ENCODE measurements at places on chromosomes 13 and 19.
A peak's percentile ranks its signal among the peaks of the same experiment; 100 is the strongest.

DNA sequence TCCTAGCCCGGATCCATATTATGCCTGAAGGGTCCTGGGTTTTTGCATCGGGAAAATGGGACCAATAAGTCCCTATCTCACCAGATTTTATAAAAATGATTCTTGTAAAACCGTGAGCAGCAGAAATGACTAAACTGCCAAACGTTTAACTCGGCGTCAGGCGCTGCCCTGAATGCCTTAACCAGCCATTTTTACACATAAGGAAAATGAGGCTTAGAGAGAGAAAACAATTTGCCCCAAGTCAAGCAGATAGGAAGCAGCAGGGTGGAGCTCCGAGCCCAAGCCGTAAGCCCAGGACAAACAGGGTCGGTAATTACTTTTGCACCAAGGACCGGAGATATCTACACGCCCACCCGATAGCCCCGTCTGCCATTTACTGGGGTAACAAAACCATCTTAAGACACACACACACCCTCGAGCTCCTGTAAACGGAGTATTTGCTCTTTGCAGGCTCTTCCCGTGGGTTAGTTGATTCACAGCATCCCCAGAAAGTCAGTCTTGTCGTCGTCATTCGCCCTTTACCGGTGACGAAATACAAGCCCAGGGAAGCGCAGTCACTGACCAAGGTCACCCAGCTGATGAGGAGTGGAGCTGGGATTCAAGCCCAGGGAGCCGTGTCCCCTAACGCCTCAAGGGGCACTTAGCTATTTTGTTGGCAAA, 16.0 kb upstream of the MRI1 start:
- peak; percentile 13 for DNase-seq

GRCh38 chr13:106471957-106472543, 63.4 kb downstream of the EFNB2 start:
- peak; percentile 87 for DNase-seq

DNA sequence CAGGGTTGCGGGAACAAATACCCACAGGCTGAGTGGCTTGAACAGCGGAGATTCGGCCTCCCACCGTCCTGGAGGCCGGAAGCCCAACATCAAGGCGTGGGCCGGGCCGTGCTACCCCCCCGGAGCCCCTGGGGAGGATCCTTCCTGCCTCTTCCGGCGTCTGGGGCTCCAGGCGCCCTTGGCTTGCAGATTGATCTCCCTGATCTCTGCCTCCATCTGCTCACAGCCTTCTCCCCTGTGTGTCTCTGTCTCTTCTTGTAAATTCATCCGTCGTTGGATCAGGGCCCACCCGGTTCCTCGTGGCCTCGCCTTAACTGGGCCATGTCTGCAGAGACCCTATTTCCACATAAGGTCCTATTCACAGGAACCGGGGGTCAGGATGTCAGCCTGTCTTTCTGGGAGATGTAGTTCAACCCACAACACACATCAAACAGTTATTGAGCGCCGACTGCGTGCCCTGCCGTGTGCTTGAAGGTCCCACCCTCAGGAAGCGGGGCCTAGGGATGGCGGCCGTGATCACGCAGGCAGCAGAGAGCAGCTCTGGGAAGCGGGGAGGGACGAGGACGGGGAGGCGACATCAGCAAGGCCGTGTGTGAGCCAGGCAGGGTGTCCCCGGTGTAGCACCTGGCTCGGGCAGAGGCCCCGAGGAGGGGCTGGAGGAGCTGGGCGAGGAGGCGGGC, 21.3 kb downstream of the HCN2 start:
- peak; percentile 88 for DNase-seq

- DNase-seq = peak; percentile 35
Measured at GRCh38 chr19:17599780-17600179, 44.3 kb downstream of the COLGALT1 start.

GRCh38 chr13:26721251-26722121, 39.1 kb downstream of the GPR12 start:
- DNase-seq = no peak

DNA sequence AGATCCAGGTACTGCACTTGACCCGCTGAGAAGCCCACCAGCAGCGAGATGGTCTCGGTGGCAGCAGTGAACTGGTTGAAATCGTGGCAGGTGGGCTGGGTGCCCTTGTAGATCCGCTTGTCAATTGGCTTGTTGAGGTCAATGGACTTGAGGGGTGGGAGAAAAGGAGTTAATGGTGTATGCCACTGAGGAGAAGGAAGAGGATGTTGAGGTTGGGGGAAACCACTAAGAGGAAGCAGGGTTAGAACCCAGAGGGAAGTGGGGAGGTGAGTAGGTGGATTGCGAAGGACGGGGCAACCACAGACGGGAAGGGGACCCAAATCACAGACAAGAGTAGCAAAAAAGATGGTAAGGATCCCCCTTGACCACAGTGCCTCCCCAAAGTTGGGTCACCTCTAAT, 1.7 kb downstream of the DMWD start:
- DNase-seq = no peak
